ENCODE measurements at places on chromosomes 1 and 21.

DNA sequence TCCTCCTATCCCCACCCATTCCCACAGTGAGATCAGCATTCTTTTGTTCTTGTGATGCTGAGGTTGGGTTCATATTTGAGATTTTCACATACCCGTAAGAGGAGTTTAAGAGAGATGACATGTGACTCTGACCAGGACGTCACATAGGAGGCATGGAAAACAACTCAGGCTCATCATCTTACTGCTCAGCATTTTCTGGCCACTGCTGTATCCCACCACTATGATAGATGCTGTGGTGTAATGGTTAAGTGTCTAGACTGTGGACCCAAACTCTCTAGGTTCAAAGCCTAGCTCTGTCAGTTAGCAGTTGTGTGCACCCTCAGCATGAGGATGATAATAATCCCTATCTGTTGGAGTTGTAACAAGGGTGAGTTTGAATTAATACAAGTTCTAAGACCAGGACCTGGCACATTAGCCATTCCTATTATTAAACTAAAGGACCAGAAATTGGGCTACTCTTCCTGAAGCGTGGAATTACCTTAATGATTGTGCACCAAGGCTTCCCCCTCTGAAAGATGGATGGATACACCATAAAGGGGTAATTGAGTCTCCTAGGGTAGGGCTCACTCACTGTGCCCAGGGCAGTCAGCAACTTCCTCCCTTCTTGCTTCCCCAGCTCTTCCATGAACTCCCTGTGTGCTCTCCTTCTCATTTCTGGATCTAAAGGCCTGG, 40.9 kb downstream of the LGR6 start:
- no peak for DNase-seq

DNA sequence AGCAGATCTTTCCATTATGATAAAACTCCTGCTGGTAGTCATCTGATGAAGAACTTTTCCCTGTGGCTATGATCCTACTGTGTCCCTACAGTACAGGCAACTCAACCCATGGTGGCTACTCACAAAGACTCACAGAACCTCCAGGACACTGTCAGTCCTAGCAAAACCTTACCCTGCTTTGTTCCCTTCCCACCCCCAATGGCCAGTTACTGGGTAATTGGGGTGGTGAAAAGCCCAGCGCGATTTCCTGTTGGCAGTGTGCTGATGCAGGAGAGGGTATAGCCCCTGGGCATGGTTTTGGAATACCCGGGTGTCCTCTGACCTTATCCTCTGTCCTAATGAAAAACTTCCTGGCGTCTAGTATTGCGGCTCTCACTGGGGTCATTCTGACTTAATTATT, 533 bp upstream of the RGL1 start:
- peak; percentile 45 for DNase-seq

- DNase-seq: no peak
Measured at GRCh38 chr1:172991674-172992400, 58.9 kb downstream of the TNFSF18 start.

- no peak for DNase-seq
Measured at GRCh38 chr1:172326136-172326535, 94.3 kb upstream of the C1orf105 start.

DNA sequence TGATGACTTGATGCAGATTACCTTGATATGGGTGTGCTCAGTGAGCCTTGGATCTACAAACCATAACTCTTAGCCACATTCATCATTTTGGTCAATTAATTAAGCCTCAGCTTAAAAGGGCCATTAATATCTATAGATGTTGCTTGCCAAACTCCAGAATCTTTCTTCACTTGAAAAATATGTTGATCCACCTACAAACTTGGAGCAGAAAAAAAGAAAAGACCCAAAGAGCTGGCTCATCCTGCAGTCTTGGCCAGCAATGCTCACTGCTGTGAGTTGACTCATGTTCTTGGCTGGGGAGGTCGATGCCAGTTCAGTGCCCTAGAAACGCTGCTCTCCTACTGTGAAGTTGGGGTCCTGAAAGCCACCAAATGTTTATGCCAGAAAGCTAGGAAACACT, 75.4 kb downstream of the DPT start:
- DNase-seq: no peak

DNA sequence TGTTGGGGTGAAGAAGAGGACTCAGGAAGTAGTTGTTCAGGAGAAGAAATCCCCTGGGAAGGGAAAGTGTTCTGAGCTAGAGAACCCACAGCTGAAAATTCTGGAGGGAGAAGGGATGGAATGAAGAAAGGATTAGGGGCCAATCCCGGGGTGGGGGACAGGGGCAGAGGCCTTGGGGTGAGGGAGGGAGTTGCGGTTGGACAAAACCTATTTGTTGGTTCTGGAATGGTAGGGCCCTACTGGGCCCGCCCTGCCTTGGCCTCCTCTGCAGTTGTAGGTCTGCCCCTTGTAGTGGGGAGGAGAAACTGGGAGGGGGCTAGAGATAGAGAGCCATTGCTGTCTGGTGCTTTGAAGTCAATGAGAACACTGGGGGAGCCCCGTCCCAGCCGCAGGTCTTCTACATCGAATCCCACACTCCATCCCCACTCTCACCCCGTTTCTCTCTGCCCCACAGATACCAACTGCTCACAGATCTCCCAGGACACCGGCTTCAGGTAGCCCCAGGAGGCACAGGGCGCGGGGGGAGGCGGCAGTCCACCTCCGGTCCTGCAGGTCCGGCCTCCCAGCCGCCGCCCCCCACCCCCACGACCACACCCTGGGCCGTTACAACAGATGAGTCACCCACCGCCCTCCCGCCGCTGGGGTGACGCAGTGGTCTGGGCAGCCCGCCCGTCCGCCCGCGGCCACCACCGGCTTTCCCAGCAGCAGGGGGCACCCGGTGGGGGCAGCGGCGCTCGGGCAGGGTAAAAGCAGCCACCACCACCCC, 1.1 kb downstream of the TAGLN2 start:
- DNase-seq: peak; percentile 91

DNA sequence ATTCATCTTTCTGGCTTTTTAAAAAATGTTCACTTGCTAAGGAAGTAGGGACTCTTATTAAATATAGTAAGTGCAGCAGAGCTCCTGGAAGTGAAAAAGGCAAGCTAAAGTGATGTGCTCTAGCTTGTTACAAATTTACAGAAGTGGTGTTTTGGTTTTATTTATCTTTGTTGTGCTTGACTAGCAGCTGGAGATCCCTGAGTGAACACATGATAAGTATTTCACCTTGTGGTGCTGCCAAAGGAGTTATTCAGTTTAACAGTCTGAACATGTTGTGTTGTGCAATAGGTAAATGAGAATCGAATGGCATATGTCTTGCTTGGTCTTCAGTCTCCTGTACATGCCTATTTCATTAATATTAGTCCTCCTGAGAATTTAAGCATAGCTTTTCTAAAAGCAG, 315.7 kb downstream of the TPR start:
- DNase-seq: no peak

GRCh38 chr1:205317311-205317917, 4.1 kb downstream of the NUAK2 start:
- no peak for DNase-seq

GRCh38 chr1:35461966-35462651, 95.1 kb downstream of the KIAA0319L start:
- DNase-seq: no peak

GRCh38 chr21:41653954-41654491, 112.8 kb downstream of the RIPK4 start:
- DNase-seq: no peak

GRCh38 chr1:219990782-219991510, 55.4 kb downstream of the EPRS1 start:
- no peak for DNase-seq

All from left hindlimb (tissue), 1 donor.